ENCODE measurements at places on chromosomes 13 and 19.

DNA sequence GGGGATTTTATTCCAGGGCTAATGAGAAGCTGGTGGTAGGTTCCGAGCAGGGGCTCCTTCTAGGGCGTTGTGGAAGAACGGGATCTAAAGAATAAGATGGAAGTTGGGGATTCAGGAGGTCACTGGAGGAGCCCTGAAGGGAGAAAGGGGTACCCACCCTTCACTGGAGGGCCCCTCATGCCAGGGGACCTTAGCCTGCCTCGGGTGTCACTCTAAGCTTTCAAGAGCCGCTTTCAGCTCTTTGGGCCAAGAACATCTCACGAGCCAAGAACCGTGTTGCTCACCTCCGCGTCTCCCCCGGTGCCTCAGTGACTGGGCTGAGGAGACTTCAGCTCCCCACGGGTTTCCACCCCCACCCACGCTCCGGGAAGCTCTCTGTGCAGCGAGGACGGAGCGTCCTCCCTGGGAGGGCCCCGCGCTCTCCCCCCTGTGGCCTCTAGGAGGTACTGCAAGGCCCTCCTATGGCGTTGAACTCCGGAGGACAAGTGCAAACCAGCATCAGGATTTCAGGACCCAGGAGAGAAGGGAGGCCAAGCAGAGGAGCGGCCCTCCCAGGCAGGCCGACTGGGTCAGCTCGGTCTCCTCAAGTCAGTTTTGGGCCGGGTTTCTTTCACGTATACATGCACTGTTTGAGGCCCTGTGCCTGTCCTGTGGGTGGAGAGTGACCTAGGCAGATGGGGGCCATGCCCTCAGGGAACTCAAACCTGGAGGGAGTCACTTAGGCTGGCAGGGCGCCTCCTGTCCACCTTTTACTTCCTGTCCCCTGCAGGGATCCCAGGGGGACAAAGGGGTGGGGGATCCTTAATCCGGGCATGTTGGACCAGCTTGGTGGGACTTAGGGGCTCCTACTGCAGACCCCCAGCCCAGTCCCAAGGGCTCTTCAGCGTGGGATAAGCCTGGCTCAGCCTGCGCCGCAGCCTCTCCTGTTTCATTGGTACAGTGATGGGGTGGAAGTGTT, 5.1 kb upstream of the KRTDAP start:
- peak; percentile 87 for DNase-seq
- H3K27ac ChIP-seq = no peak overlapping the region
- no peak overlapping the region for H3K4me3 ChIP-seq
- H3K36me3 ChIP-seq = no peaks in the 10 kb centered on the region
- H3K27me3 ChIP-seq = no peaks in the 10 kb centered on the region
- H3K4me1 ChIP-seq = no peaks in the 10 kb centered on the region

- no peak overlapping the region for H3K27ac ChIP-seq
- no peaks in the 10 kb centered on the region for H3K4me1 ChIP-seq
- H3K36me3 ChIP-seq = no peaks in the 10 kb centered on the region
- H3K4me3 ChIP-seq = no peak overlapping the region
- no peaks in the 10 kb centered on the region for H3K27me3 ChIP-seq
- DNase-seq = no peak
Measured at GRCh38 chr19:9849791-9850190, 14.7 kb downstream of the PIN1 start.

- peaks cover 5% of the 10 kb centered on the region for H3K4me1 ChIP-seq
- no peaks in the 10 kb centered on the region for H3K36me3 ChIP-seq
- H3K27me3 ChIP-seq = no peaks in the 10 kb centered on the region
- no peak overlapping the region for H3K4me3 ChIP-seq
- peak overlapping the region; percentile 89 for H3K27ac ChIP-seq
Measured at GRCh38 chr19:51473009-51473707, 5.2 kb upstream of the CEACAM18 start.

- H3K36me3 ChIP-seq = no peaks in the 10 kb centered on the region
- DNase-seq = no peak
- no peak overlapping the region for H3K27ac ChIP-seq
- no peaks in the 10 kb centered on the region for H3K4me1 ChIP-seq
Measured at GRCh38 chr13:30268673-30269072, 38.7 kb downstream of the KATNAL1 start.

GRCh38 chr19:38964738-38965137, 10.8 kb downstream of the FBXO17 start:
- no peaks in the 10 kb centered on the region for H3K27me3 ChIP-seq
- no peak overlapping the region for H3K4me3 ChIP-seq
- no peaks in the 10 kb centered on the region for H3K4me1 ChIP-seq
- H3K36me3 ChIP-seq = no peaks in the 10 kb centered on the region

DNA sequence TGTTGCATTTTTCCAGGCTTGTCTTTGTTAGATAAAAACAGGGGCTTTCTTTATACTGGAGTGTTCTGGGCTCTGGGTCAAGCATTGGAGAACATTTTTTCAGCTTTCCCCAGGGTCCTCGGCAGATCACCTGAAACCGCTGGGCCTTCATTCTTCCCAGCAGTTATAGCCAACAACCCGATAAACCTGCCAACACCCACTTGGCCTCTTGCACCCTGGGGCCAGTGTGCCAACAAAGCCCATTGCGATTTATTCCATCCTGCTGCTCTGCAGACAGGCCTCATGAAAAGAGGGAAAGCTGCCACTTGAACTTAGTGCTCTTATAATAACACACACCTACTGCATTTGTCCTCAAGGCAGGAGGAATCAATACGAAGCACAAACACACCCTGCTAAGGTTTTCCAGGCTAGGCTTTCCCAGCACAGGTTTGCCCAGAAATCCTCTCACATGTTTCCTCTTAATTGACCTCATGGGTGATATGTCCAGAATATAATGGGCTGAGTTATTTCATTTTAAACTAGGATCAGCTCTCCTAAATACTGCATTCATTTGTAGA, 669.3 kb downstream of the LIG4 start:
- no peak for DNase-seq
- no peaks in the 10 kb centered on the region for H3K36me3 ChIP-seq
- no peak overlapping the region for H3K4me3 ChIP-seq
- H3K4me1 ChIP-seq = no peaks in the 10 kb centered on the region

DNA sequence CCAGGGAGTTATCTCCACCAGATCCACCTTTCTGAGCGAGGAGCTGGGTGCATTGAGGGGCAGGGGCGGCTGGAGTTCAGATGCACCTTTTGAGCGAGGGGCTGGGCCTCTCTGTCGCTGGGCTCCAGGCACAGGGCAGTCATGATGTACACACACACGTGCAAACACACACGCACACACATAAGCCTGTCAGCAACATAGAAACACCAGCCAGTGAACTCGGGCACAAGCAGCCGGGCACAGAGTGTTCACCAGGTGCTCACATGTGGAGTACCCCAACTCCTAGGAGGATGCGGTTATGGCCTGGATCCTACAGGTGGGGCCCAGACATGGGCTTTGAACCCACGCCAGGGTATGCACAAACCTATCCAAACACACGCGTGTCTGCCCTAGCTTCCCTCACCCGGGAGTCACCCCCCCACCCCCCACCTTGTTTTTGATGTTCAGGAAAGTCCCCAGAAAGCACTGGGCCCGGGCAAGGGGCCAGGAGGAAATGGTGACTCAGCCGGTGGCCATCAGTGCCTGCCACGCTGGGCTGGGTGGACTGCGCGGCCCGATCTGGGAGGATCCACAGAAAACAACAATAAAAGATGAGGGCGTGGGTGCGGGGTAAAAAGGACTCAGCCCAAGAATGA, 13.3 kb downstream of the ARRDC2 start:
- H3K4me3 ChIP-seq = no peak overlapping the region
- no peaks in the 10 kb centered on the region for H3K27me3 ChIP-seq
- no peaks in the 10 kb centered on the region for H3K36me3 ChIP-seq
- no peak overlapping the region for H3K27ac ChIP-seq
- no peak for DNase-seq

DNA sequence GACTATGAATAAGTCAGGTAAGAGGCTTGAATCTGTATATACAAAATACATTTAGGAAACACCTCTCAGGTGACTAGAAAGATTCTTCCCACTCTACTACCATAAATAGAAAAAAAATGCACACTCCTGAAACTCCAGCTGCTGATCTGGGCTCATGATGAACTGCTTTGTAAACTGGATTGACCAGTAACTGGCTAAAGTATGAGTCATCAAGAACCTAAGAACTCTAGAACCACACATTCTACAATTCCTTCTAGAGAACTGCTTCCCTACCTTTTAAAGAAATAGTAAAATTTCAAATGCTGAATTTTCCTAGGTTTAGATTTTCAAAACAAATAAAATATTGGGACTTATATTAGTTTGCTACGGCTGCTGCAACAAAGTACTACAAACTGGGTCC, 55.2 kb downstream of the ELF1 start:
- H3K27me3 ChIP-seq = no peaks in the 10 kb centered on the region
- H3K36me3 ChIP-seq = no peaks in the 10 kb centered on the region
- H3K4me1 ChIP-seq = no peaks in the 10 kb centered on the region
- H3K27ac ChIP-seq = peak overlapping the region; percentile 31
- peak; percentile 25 for DNase-seq

DNA sequence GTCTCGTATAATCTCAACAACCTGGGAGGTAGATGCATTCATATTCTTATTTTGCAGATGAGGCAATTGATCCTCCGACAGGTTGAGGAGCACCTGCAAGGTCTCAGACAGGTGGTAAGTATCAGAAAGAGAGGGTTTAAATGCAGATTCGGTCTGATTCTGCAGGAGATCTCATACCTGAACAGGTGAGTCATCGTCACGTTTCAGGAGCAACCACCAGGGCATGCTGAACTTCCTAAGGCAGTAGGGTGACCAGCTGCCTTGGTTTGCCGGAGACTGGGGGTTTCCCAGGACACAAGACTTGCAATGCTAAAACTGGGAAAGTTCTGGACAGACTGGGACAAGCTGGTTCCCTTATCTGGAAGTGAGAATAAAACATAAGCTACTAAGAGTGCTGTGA, 68.8 kb upstream of the TSHZ3 start:
- H3K4me1 ChIP-seq = no peaks in the 10 kb centered on the region
- no peaks in the 10 kb centered on the region for H3K27me3 ChIP-seq
- no peak overlapping the region for H3K4me3 ChIP-seq
- no peaks in the 10 kb centered on the region for H3K36me3 ChIP-seq

DNA sequence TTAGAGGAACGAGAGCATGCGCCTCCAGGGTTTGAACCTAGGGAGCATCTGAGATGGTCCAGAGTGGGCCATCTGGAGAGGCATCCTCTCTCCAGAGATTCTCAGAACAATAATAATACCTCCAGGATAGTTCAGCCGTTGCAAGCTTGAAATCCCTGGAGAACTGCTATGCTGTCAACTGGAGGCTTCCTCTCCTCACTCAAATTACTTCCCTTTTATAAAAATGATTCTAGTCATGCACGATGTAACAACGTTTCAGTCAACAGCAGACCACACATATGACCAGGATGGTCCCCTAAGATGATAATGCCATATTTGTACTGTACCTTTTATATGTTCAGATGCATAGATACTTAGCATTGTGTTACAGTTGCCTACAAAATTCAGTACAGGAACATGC, 108.7 kb downstream of the SHISA2 start:
- H3K4me3 ChIP-seq = no peak overlapping the region
- no peaks in the 10 kb centered on the region for H3K4me1 ChIP-seq
- no peak overlapping the region for H3K27ac ChIP-seq
- H3K27me3 ChIP-seq = no peaks in the 10 kb centered on the region
- DNase-seq = no peak
- H3K36me3 ChIP-seq = no peaks in the 10 kb centered on the region

GRCh38 chr13:68509734-68510621, 1279.8 kb upstream of the PCDH9 start:
- H3K36me3 ChIP-seq = no peaks in the 10 kb centered on the region
- no peaks in the 10 kb centered on the region for H3K27me3 ChIP-seq
- no peak overlapping the region for H3K27ac ChIP-seq
- H3K4me3 ChIP-seq = no peak overlapping the region
- DNase-seq = no peak
- no peaks in the 10 kb centered on the region for H3K4me1 ChIP-seq

DNA sequence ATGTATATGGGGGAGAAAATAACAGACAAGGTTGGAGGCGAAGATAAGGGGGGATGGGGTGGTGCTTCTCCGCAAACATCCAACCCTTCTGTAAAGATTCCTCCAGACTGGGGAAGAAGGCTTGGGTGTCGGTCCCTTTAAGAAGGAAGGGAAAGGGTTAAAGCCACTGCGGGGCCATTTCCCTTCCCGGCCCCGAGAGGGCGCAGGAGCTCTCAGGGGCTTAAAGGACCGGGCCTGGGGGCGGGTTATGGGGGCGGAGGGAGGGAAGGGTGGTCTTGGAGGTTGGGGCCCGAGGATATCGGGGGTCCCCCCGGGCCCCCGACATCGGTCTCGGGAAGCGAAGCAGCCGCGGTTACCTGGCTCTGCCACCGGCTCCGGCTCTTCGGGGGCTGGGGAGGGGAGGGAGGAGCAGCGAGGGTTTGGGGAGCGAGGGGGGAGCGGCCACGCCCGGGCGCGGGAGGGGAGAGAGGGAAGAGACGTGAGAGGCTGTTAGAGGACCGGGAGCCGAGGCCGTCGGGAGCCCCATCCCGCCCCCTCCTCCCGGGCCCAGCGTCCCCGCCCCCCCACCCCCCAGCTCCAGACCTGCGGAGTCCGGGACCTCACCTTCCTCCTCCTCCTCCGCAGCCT, 2.8 kb downstream of the TNNT1 start:
- no peaks in the 10 kb centered on the region for H3K4me1 ChIP-seq

- no peaks in the 10 kb centered on the region for H3K36me3 ChIP-seq
- no peak overlapping the region for H3K4me3 ChIP-seq
- H3K27ac ChIP-seq = no peak overlapping the region
- no peaks in the 10 kb centered on the region for H3K27me3 ChIP-seq
Measured at GRCh38 chr19:10305139-10305806, 4.3 kb downstream of the ZGLP1 start.

- DNase-seq = no peak
- H3K27ac ChIP-seq = no peak overlapping the region
- no peaks in the 10 kb centered on the region for H3K36me3 ChIP-seq
- H3K4me3 ChIP-seq = no peak overlapping the region
- no peaks in the 10 kb centered on the region for H3K27me3 ChIP-seq
- H3K4me1 ChIP-seq = no peaks in the 10 kb centered on the region
Measured at GRCh38 chr13:83216479-83217245, 665.6 kb downstream of the SLITRK1 start.

DNA sequence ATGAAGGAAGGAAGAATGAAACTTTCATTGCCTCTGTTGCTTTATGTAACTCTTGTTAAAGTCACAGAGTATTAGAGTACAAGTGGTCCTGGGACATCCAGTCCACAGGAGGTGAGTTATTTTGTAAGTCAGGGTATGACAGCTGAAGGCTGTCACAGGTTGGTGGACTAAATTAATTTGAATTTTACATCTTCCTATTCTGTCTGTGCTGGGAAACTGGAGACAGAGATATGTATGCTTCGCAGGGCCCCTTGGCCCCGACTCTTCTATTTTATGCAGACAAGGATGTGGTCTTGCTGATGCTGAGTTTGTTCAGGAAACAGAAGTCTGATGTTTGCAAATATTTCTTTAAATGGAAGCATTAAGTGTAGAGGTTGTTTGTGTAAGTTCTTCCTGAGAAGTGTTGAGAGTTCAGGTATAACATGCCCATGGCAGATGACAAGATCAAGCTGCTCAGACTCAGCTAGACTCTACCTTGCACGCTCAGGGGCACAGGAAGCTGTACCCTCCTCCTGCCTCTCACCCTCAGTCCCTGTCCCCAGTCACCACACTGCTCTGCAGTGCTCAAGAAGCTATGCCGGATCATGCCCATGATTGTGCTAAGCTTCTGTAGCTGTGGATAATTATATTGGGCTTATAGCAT, 23.4 kb downstream of the RASL11A start:
- H3K27me3 ChIP-seq = peaks cover 6% of the 10 kb centered on the region
- no peaks in the 10 kb centered on the region for H3K4me1 ChIP-seq
- H3K27ac ChIP-seq = no peak overlapping the region

GRCh38 chr19:38619361-38620174, 580 bp downstream of the EIF3K start:
- H3K4me3 ChIP-seq = peak overlapping the region; percentile 33
- no peak for DNase-seq
- no peaks in the 10 kb centered on the region for H3K4me1 ChIP-seq
- H3K27ac ChIP-seq = peak overlapping the region; percentile 49

All from hepatocyte (in vitro differentiated cells).